Osteoblast (primary cell): ENCODE measurements at places on chromosomes 1 and 21.

- DNase-seq = peak; percentile 57
These were observed 233.1 kb downstream of the PTPRU start for GRCh38 chr1:29469457-29469856.

DNA sequence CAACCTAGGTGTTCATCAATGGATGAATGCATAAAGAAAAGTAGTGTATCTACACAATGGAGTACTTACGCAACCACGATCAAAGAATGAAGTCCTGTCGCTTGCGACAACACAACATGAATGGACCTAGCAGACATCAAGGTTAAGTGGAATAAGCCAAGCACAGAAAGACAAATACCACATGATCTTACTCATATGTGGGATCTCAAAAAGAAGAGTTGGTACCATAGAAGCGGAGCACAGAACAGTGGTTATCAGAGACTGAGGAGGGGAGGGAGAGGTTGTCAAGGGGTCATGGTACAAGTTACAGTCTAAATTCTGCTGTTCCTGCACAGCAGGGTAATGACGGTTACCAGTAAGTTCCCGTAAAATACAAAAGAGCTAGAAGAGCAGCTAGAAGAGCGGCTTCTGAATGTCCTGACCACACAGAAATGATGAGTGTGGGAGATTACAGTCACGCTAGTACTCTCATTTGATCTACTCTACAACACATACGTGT lies 36.7 kb downstream of the NPHP4 start:
- DNase-seq = no peak

DNA sequence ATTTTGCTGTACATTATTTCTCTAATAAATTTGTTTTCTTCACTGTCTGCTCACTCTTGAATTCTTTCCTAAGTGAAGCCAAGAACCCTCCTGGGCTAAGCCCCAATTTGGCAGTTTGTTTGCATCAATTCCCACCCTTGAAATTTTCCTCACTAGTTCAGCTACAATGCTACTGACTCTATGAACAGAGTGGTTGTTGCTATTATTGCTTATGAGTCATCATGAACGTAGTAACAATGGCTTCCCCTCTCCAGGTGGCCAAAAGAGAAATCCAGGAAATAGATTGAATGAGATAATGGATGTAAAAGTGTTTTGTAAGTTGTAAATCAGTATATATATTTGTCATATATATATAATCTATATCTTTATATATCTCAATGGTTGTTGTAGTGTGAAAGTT lies 193.0 kb downstream of the URB2 start:
- no peak for DNase-seq

DNA sequence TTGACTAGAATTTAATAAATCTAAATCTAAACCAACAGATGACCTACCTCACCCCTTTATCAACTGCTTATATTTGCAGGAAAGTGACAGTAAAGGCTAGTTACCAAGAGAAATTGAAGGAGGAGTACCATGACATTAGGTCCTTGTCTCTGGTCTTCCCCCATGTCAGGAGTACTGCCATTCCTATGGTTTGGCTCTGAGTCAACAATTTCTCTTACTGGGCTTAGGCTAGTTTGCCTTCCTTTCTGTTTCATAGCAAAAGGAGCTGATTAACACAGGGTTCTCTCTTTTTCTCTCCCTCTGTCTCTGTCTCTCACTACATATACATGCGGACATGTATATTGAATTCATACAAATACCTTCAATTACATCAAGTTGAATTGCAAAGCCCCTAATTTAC lies 579.9 kb downstream of the DPYD start:
- peak; percentile 69 for DNase-seq

DNA sequence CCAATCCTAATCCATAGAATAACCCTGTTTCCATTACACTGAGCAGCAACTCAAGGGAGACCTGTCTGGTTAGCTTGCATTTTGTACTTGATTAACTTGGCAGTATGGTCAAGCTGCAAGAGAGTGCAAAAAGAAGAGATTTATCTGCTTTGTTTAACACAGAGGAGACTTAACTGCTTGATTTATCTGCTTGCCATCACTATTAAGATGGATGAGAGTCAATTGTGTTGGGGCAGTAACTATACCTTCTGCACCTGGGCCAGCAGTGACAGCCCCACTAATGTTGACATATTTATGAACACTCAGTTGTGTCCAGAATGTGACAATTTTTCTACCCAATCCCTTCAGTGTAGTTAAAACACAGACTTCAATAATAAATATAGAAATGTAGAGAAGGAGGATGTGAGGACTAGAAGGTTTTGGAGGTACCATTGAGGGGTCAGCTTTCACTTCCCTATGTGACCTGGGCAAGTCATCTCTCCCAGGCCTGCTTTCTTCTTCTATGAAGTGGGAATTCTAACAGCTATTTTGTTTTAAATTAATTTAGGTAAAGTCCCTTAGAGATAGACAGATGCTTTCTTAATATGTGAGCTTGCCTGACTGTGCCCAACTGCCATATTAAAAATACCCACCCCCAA lies 159.1 kb upstream of the KCNK2 start:
- DNase-seq = no peak

DNA sequence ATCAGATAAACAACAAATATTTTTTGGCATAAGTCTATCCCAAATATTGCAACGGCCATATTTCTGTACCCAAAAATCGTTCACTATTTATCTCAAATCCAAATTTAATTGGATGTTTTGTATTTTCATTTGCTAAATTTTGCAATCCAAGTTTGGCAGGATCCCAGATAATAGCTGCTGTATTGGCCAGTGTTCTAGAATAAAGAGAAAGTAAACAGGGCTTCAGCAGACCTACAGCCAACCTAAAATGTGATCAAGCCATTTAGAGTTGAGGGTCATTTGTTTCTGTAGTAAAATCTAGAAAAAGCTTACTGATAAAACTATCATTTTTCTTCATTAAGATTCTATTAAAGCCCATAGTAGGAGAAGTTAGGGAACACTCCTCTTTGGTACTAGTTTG lies 506.6 kb upstream of the PTBP2 start:
- DNase-seq = no peak

DNA sequence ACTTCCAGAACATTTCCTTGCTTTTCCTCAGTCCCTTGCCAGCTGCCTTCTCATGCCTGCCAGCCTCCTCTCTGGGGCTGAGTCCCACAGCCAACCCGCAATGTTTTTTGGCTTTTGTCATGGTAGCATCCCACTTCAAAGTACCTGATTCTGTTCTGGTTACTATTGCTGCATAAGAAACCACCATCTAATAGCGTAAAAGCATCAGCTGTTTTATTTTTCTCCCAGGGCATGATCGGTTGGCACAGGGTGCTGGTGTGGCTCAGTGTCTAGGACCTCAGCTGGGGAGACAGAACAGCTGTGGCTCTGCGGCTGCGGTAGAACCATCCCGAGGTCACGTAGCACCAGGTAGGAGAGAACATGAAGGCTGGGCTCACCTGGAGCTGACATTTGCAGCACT lies 8.9 kb upstream of the PRMT2 start:
- DNase-seq = no peak

DNA sequence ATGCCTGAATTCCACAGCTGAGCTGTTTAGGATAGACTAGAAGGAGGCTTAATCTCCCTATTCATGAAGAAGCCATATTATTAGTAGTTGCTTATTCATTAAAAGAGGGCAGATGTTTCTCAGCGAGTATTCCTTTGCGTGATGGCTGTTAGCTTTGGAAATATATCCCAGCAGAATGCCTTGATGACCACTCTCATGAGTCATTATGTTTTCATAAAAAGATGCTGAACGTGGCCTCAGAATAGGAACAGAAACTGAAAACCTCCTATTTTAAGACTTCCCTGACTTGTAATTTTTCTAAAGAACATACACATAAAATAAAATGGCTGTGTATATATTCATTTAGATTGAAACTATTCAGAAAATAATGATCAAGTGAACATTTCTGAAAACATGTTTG lies 9.6 kb upstream of the PLA2G4A start:
- peak; percentile 73 for DNase-seq

DNA sequence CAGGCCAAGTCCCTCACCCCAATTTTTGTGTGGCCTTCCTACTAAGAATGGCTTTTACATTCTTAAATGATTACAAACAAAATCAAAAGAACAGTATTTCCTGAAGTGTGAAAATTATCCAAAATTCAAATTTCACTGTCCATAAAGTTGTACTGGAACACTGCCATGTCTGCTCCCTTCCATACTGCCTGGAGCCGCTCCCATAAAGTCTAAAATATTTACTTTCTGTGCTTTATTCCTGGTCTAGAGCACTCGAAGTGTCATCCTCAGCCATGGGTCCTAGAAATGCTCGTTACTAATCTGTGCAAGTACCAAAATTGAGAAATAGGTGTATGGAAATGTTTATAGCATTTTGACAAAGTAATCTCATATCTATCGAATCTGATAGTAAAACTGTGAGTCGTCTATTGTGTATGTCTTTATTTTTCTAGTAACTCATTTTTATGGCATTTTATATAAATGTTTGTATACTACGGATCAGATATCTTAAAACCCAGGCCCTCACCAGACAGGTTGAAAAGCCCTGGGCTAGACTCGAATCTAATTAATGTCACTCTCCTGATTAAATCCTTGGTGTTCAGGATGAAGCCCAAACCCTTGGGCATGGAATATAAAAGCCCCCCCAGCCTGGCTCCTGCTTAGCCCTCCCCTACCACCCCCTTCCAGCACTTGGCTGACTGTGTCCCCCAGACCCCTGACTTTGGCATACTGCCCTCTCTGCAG lies 4.9 kb downstream of the LBR start:
- DNase-seq = no peak
